ENCODE measurements at places on chromosomes 5 and 9.

DNA sequence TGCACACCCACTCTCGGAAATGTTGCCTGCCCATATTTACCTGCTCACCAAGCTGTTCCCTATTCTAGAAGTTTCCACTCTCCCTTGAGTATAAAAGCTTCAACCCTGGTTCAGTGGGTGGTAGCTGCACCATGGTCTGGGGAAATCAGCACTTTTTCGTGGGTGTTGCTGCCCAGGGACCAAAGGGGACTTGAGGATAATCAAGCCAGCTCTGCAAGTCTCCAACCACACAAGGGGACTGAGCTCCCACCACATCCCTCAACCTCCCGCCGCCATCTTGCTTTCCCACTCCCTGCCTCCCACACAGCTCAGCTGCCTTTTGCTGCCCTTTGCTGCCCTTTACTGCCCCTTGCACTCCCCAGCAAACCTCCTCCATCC is 210.0 kb downstream of the AUH start:
- no peak for DNase-seq

DNA sequence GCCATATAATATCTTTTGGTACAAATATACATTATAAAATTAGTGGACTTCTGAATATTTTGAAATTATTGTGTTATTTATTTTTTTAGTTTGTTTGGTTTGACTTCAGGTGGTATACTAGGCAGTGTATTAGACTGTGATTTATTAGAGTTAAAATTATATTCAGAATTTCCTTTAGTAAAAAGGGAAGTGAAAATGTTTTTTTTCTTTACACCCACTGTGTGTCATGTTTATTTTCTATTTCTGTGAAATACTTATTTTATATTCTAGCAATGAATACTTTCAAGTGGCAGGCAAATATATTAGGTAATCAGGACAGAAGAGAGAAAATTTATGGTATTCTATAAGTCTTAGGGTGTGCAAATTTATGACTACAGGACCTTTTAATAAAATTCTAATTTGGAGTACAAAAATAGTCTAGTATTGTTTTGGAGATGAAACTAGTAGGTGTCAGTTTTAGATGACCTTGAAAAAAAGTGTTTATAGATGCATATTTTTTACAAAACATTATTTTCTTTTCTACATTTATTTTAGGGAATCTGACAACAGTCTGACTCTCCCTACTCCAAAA is 8.8 kb downstream of the CSNK1G3 start:
- no peak for DNase-seq

DNA sequence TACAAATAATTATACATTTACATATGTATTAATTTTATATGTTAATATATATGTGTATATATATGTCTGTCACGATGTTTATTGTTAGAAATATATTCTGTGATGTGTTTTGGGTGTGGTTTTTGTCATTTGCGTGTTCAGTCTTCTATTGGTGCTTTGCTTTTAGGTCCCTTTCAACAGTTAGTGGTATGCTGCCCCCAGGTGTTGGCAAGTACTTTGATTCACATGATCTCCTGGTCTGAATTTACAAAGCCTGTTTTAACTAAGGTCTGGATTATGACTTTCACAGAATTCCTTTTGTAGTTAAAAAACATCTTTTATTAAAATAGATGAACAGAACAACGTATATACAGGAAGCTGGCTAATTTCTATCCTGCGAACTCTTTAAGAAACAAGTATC is 271.5 kb downstream of the CCDC171 start:
- DNase-seq, result no peak

GRCh38 chr9:135632841-135633240 is 6.5 kb downstream of the GLT6D1 start:
- DNase-seq, result no peak

DNA sequence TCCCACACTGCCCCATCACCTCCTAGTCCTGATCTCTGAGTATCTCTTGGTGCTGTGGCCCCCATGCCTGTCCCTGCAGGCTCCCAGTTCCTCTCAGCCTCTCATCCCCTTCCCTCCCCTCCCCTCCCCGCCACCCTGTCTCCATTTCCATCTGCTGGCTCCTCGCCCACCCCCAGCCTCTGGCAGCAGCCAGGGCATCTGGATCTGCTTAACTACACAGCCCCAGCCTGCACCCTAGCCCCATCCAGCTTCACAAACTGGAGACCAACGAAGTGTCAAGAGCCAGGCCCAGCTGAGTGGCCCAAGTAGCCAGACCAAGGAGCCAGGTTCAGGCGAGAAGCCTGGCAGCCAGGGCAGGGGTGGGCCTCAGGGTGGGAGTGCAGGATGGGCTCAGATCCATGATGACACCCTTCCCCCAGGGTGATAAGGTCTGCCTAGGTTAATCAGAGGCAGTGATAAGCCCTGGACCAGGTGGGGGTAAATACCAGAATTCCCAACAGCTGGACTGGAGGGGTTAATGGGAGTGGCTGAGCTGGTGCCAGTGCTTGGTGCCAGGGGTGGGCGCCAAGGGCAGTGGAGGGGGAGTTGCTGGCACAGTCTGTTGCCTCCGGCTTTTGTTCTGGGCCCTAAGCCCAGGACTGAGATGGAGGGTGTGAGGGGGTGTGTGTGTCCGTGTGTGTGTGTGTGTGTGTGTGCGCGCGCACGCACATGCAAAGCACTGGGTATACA is 2.5 kb downstream of the IL11RA start:
- DNase-seq, result no peak
